Adrenal gland (tissue), 19 donors: ENCODE measurements at places on chromosomes 12 and 14. TPM values are rescaled to one million over a fixed set of nuclear protein-coding genes. Genes with fewer than 3 reads are reported as not detected.

Gene OTX2
- not detected for polyA plus RNA-seq

Gene TMEM63C
- 7.9 TPM for polyA plus RNA-seq

Gene ART4
- 0.51 TPM for polyA plus RNA-seq

DNA sequence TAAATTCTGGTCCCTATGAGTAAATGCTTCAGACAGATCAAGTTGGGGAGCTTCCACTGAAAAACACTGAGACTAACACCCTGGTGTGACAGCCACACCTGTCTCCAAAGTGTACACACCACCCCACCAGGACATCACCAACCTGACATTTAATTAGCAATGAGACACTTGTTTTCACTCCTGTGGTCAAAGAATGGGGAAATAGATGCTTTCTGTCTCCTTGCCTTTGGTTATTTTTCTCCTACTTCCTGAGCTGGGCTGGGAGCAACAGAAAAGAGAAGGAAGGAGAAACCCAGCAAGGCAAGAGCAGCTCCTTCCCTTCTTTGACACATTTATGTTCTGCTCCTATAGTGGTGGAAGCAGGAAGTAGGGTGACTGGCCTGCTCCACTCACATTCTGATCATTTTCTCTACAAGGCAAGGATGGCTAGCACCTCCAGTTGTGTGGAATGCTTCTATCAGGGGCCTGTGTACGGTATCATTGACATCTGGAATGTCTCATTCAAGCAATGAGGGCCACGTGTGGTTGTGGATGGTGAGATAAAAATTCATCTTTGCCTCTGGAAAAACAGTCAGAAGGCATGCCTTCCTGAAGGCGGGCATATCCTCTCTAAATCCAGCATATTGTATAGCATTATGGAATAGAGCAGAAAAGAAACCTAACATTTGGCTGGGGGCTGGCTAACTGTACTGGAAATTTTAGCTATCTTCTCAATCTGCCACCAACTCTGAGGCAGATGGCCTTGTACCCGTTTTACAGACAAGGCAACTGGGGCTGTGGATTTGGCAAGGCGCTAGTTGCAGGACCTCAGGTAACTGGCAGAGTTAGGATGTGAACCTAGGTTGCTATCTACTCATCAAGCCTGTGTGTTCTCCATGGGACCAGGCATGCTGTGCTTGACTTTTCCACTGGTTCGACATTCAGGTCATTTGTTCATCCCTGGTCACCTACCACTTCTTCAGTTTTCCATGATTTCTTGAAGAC, 24.8 kb upstream of the LGALS3 start:
- DNase-seq: no peak

DNA sequence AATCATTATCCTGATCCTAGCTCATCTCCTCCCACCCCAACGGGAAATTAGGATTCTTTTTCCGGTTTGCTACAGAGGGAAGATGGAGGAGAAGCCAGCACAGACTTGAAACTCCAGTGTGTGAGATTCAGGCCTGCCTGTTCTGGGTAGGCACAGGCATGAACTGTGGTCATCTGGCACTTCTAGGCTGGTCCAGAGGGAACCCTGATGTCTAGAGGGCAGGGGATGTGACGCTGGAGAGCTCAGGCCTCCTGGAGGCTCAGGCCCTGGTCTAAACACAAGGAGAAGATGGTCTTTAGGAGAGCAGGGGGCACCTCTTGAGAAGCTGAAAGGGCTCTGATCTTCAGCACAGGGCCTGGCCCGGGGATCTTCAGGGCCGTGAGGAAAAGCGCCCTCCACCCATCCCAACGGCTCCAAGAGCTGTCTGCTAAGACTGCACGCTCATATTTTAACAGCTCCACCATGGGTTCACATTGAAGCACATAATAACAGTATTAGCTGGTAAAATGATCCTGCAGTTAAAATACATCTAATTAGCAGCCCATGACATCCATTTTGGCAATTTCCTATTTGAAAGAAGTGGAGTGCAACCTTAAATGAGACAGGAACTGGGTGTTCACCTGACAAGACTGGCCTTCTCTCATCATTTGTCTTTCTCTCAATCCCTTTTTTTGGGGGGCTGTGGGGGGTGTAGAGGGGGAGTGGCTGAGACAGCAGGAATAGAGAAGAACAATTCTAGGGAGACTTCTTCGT, 35.4 kb downstream of the BCL11B start:
- no peak for DNase-seq
